ENCODE measurements at places on chromosomes 7 and 10. TPM values are rescaled to one million over a fixed set of nuclear protein-coding genes. Genes with fewer than 3 reads are reported as not detected.

- no peak for DNase-seq
These were observed 2.2 kb downstream of the KMT2E start for GRCh38 chr7:105016068-105016708.

AS3MT gene
- 5.2 TPM for total RNA-seq

DNA sequence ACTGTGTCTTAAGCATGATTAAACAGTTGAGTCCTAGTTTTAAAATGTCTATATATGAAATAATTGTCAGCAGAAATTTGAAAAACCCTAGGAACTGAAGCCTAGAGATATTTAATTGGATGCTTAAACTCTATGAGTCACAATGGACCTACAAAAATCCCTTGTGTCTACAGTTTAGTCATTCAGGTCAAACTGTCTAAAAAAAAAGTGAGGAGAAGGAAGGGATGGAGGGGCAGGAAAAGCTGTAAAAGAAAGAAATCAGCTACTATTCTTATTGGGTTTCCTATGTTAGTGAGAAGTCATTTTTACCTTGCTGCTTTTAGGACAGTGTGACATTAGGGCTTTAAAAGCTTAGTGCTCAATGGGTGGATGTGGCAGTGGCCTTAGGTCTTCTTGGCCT lies 406.1 kb upstream of the FZD8 start:
- no peak for DNase-seq

DNA sequence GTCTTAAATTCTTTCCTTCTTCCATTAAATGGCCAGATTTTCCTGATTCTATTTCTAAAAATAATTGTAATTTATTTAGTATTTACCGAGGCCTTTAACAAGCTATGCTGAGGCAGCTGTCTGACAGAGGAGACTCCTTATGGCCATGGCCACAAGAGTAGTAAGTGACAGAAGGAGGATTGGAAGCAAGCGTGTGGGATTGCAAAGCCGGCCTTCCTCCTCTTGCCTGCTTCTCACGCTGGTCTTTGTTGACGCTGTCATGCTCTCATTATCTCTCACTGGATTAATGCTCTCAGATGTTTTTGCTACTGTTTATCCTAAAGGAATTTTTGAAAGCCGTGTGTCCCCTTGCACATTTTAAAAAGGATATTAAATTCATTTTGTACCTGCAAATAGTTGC lies 546.3 kb downstream of the SDK1 start:
- DNase-seq: no peak

ACSM6 gene
- total RNA-seq: not detected

FAM3C gene
- 38.9 TPM for total RNA-seq

GDF2 gene
- not detected for total RNA-seq

- DNase-seq: no peak
These were observed 202.6 kb upstream of the FOXK1 start for GRCh38 chr7:4479367-4480039.

- DNase-seq: no peak
These were observed 5.2 kb downstream of the AGAP3 start for GRCh38 chr7:151091431-151091830.

DNA sequence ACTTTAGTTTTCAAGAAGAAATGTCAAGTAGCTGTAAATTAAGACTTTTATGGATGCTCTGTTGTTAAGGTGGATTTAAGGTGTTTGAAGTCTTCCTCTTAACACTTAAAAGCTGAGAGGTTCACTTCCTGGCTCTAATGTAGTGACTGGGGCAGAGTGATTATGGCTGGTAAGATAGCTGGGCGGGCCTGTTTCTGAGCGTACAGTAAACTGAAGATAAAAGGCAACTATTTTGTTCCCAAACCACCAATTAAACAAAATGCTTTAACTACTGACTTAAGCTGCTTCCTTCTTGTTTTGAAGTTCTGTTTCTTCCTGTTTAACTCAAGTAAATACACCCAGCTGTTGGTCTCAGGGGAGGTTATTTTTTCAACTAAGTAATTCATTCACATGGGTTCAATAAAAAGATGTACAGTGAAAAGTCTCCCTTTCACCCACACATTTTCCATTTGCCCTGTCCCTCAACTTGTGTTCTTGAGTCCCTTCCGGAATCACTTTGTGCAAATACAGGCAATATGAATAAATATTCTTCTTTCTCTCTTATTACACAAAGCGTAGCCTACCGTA lies 19.3 kb downstream of the VWA2 start:
- no peak for DNase-seq

GRCh38 chr7:108818742-108819141 lies 249.1 kb downstream of the DNAJB9 start:
- no peak for DNase-seq

ENTPD1 gene
- total RNA-seq: 26.0 TPM

- DNase-seq: no peak
These were observed 167.9 kb upstream of the PRSS1 start for GRCh38 chr7:142581341-142581740.

- DNase-seq: peak; percentile 30
These were observed 104.1 kb downstream of the EVX1 start for GRCh38 chr7:27346531-27347275.

LIPF gene
- not detected for total RNA-seq

GRCh38 chr10:78442836-78443550 lies 409.3 kb downstream of the RPS24 start:
- DNase-seq: no peak

DNA sequence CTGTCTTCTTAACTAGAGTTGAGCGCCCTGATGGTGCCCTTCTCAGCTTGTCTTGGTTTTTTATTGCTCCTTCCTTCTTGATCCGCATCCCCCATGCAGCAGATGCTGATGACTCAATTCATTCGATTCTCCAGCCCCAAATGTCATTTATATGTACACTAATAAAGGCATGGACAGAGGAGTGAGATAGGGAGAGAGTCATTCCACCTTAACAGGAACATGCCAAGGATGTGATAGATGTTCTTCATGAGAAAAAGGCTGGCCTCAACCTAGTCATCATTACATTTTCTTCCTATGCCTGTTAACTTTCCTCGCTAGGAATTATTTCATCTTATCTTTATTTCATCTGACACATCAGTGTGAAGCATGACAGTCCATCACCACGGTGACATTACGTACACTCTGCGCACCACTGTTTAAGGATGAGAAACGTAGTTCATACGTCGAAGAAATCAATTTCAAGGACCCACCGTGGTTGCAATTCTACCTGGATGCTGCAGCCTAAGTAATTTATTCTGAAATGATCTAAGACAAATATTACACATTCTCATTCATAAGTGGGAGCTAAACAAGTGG lies 150.3 kb upstream of the FAM171A1 start:
- DNase-seq: no peak

DNA sequence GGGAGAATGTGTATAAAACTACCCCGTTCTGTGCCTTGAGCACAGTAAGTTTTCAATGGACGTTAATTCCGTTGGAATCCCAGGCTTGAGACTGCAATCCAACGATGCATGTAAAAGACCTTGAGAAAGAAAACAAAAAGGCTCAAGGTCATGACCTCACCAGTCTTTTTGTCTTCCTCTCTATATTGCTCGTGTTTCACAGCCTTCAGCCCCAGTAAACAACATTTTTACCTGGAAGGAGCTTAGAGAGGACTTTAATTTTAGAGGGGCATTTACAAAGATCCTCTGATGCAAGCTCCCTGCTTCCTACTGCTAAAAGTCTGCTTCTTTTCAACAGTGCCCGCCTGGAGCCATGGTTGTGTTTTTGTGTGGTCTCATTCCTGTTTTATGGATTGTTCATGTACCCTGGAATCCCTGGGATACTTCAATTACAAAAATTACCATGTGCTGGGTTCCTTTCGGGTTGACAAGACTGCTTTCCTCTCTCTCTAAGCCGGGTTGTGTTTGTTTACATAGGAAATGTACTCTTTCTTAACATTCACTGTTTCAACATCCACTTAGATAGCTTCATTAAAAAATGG lies 320.1 kb upstream of the NFE2L3 start:
- no peak for DNase-seq

DNA sequence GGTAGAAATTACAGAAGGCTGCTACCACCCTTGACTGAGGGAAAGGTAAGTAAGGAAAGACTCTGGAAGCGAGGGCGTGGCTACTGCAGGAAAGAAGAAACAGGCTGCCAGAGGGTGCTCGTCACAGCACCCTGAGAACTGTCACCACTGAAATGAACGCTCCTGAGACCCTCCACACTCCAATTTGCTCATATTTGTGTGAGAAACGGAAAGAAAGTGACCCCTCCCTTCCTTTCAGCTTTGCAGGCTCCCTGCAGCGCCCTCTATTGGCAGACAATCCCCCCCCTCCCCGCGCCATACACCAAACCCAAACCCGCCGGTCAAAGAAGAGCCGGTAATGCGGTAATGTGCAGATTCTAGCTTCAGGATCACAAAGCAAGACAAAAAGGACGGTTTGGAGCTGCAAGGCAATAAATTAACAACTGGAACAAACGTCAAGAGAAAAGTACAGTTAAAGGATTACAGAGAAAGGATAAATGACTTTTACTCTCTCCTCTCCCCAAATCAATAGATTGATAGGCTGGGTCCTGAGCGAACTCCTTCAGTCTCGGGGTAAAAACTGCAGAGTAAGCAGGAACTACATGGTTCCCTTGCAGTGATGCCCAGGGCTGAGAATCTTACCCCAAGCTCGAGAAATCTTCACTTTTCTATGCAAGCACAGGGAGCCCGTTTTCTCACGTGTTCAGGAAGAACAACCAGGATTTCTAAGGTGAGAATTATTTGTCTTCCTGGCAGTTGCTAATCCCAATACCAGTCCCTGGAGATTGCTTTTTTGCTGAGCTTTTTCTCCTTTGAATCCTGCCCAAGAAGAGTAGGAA lies 47.6 kb downstream of the STEAP1B start:
- no peak for DNase-seq

DNA sequence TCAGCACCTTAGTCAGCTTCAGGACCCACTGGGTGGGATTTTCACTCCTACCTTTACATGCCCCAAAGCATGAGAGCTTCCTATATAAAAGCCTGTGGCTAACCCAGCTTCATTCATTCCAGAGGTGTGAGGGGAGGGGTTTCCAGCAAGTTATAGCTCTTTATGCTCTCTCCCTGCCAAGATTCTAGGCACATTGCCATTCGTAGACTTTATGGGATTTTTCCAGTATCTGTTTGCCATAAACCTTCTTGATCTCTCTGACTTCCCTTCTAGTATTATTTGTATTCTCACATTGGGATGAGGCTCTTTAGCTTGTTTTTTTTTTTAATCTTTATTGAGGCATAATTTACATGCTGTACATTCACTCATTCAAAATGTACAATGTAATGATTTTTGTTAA lies 67.5 kb downstream of the POU6F2 start:
- DNase-seq: no peak

DRGX gene
- total RNA-seq: not detected

- DNase-seq: peak; percentile 69
These were observed 8.5 kb downstream of the RASSF4 start for GRCh38 chr10:44968091-44968490.
